Kidney (tissue), 22 donors: ENCODE measurements at places on chromosomes 13 and 19.

DNA sequence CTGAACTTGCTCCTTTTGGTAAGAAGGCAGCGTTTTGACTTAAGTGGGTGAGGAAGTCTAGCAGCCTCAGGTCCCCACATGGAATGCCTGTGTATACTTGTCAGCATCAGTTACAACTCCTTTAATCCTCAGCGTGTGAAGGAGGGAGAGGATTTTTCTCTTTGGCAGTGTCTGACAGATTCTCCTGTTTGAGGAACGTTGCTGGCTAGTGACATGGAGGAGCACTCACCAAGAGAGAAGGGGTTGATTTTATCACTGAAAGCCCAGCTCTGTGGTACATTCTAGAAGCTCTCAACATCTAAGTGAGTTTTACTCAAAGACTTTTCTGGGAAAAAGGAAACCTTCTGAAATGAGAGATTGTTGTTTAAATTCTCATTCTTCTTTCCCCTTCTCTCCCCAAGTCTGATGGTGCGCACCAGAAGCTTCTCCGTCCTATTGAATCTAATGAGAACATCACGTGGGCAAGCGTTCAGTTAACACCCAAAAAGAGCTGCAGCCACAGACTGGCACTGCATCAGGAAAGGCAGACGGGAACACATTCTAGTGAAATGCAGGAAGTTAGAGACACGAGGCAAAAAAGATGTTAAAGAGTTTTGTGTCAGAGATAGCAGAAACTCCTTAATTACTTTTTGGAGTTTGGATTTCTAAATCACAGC lies 58.2 kb downstream of the GJA3 start:
- DNase-seq, result no peak

DNA sequence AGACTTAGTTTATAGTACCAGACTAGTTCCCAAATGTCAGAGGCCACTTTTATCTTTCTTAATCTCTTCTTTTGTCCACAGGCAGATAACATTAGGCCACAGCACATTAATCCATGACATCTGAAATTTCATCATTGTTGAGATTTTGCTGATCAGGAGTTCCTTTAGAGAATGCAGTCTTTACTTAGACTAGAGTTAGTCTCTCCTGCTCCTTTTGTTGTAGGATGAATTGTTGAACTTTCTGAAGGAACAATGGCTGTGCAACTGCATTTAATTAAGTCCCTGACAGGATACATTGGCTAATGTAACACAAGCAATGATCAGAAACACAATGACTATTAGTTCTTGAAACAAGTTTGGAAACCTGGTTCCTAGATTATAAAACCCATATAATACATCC lies 266.3 kb downstream of the PCDH20 start:
- DNase-seq, result no peak

DNA sequence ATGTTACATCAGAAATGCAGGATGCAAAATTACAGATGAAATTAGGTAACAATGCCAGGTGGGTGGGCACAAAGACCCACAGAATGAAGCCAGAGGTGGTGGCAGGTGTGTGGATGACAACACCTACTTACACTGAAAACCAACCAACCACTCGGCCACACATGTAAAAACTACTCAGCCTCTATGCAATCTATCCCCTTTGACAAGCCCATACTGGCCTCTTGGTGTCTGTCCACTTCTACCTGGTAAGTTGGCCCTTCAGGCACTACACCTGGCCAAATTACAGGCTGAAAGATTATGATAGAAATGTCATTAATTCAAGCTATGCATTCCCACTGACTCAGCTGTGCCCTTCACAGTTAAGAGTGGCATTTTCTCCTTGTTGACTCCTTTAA lies 50.0 kb downstream of the BRD4 start:
- no peak for DNase-seq

GRCh38 chr13:33285420-33286124 lies at the start of gene STARD13:
TSS of gene STARD13 (minus strand) at chr13:33285755. CDS start at chr13:33285638, 117 bp downstream.
- peak; percentile 91 for DNase-seq

GRCh38 chr19:3868770-3869456 lies at the start of gene ZFR2:
TSS of gene ZFR2 (minus strand) at chr19:3869038. CDS start at chr19:3869017, 21 bp downstream.
- DNase-seq, result peak; percentile 33
